Activated CD8-positive, alpha-beta T cell treated with anti-CD3 and anti-CD28 coated beads, Interleukin-2, amount 10 ng/mL, durations not matched to agents 7 days and 5 days (primary cell): ENCODE measurements at places on chromosomes 12 and 14.

DNA sequence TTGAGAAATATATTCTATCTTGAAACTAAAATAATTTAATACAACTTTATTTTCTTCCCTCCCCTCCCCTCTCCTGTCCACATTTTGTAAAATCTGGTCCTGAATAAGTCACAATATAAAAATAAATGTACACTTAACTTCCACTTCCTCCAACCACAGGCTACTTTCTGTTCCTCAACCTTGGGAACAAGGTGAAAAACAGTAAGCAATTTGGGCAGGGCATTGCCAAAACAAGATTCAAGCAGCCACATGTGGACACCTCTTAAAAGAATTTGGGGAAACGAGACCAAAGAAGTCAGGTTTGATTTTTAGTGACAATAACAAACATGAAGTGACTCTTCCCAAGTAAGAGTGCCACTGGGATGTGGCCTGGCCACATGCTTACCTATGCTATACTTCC is 115.7 kb downstream of the PTPRQ start:
- H3K4me3 ChIP-seq, result no peak overlapping the region
- H3K36me3 ChIP-seq, result no peaks in the 10 kb centered on the region

GRCh38 chr12:120181991-120182631 is 12.4 kb downstream of the GCN1 start:
- H3K4me1 ChIP-seq, result peaks cover 4% of the 10 kb centered on the region

- no peaks in the 10 kb centered on the region for H3K36me3 ChIP-seq
- H3K4me3 ChIP-seq, result no peak overlapping the region
Observed at GRCh38 chr12:6280053-6280469, 30.4 kb upstream of the PLEKHG6 start.

DNA sequence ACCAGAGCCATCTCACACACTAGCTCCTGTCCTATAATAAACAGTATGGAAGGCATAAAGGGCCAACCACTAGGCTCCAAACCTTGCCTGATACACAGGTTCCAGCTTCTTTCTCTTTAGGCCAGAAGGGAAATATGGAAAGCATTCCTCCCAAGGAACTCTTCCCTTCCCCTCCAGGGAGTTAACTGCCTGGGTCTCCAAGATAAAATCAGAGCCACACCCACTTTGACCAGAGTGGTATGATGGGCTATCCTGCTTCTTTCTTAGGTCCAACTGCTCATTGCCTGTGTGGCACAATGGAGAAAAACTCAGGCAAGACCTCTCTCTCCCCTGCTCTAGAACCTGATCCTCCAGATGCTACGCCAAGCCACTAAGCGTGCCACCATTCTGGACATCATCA is 2.1 kb downstream of the TSSK4 start:
- peaks cover 25% of the 10 kb centered on the region for H3K4me1 ChIP-seq
- DNase-seq, result no peak
- no peak overlapping the region for H3K27ac ChIP-seq
- peaks cover 78% of the 10 kb centered on the region for H3K36me3 ChIP-seq

GRCh38 chr14:48378541-48378940 is 703.1 kb upstream of the MDGA2 start:
- no peaks in the 10 kb centered on the region for H3K27me3 ChIP-seq
- H3K36me3 ChIP-seq, result no peaks in the 10 kb centered on the region
- no peak overlapping the region for H3K27ac ChIP-seq
- H3K4me3 ChIP-seq, result no peak overlapping the region

GRCh38 chr14:75831455-75831854 is 150.3 kb downstream of the TGFB3 start:
- DNase-seq, result peak; percentile 73
- H3K36me3 ChIP-seq, result peaks cover 19% of the 10 kb centered on the region
- peak overlapping the region; percentile 82 for H3K27ac ChIP-seq
- H3K4me3 ChIP-seq, result peak overlapping the region; percentile 12
- H3K4me1 ChIP-seq, result peaks cover 23% of the 10 kb centered on the region

- no peak for DNase-seq
- no peaks in the 10 kb centered on the region for H3K4me1 ChIP-seq
- H3K36me3 ChIP-seq, result peaks cover 74% of the 10 kb centered on the region
- no peaks in the 10 kb centered on the region for H3K27me3 ChIP-seq
- no peak overlapping the region for H3K27ac ChIP-seq
- H3K4me3 ChIP-seq, result no peak overlapping the region
Observed at GRCh38 chr14:23078692-23079116, 16.2 kb downstream of the ACIN1 start.

DNA sequence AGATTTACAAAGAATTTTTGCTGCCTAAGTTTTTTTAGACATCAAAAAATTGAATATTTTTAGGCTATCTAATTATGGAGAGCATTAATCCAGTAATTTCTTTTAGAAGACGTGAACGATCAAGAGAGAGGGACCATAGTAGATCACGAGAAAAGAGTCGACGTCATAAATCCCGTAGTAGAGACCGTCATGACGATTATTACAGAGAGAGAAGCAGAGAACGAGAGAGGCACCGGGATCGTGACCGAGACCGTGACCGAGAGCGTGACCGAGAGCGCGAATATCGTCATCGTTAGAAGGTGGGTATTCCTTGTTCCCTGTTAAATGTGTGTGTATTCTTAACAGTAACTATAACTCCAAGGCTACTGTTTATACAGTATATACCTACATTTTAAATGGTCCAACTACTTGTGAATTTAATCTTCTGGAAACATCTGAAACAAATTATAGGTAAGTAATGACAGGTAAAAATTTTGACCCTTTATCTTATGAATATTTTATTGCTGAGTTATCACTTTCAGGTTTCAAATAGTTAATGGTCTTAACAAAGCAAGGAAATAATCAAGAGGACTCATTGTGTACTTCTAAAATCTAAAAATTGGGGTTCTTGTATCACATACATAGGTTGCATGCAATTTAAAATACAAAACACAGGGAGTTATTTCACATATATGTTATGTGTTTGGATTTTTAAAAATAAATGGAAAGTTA is 23.1 kb downstream of the CPSF6 start:
- peaks cover 54% of the 10 kb centered on the region for H3K36me3 ChIP-seq
- H3K4me3 ChIP-seq, result no peak overlapping the region
- no peaks in the 10 kb centered on the region for H3K27me3 ChIP-seq
- DNase-seq, result no peak

DNA sequence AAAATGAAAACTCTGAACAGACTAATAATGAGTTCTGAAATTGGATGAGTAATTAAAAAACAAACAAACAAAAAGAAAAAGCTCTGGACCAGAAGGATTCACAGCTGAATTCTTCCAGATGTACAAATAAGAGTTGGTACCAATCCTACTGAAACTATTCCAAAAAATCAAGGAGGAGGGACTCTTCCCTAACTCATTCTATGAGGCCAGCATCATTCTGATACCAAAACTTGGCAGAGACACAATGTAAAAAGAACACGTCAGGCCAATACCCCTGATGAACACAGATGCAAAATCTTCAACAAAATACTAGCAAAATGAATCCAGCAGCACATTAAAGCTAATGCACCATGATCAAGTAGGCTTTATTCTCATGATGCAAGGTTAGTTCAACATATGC is 183.9 kb upstream of the CNOT2 start:
- H3K27me3 ChIP-seq, result no peaks in the 10 kb centered on the region
- H3K27ac ChIP-seq, result no peak overlapping the region
- H3K36me3 ChIP-seq, result no peaks in the 10 kb centered on the region
- DNase-seq, result no peak
- no peaks in the 10 kb centered on the region for H3K4me1 ChIP-seq

DNA sequence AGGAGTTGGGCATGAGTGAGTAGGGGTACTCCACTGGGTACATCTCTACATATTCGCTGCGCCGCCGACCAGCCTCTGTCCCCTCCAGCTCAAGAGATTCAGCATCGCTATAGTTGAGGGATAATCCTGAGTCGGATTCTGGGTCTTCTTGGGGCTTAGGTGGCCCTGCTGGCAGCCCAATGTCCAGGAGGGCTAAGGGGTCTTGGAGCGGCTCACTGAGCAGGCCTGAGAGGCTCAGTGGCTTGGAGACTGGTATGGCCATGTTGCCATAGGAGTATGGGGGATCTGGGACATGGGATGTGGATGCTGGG is 7.9 kb downstream of the NFE2 start:
- DNase-seq, result no peak
- peaks cover 5% of the 10 kb centered on the region for H3K36me3 ChIP-seq
- no peak overlapping the region for H3K4me3 ChIP-seq
- H3K27ac ChIP-seq, result no peak overlapping the region
- peaks cover 3% of the 10 kb centered on the region for H3K4me1 ChIP-seq
